ENCODE measurements at places on chromosomes 12 and 14. TPM values are rescaled to one million over a fixed set of nuclear protein-coding genes. Genes with fewer than 3 reads are reported as not detected.

Gene PAN2
- 82.8 TPM for total RNA-seq

Gene SLC6A12
- not detected for total RNA-seq

Gene TMEM30B
- 0.39 TPM for total RNA-seq

Gene KCNJ8
- not detected for total RNA-seq

Gene DNAJC22
- not detected for total RNA-seq

Gene CD163
- not detected for total RNA-seq

Gene TMEM132C
- total RNA-seq = not detected

Gene FAM181A
- not detected for total RNA-seq

Gene PELI2
- total RNA-seq = 9.9 TPM

Gene AKAP3
- 1.8 TPM for total RNA-seq

Gene MYL6
- 1,378 TPM for total RNA-seq

Gene GPRC5A
- total RNA-seq = 0.23 TPM

Gene MYO1H
- total RNA-seq = not detected

Gene CCDC177
- total RNA-seq = not detected

Gene NPFF
- not detected for total RNA-seq

Gene E2F7
- 19.3 TPM for total RNA-seq

Gene CYP46A1
- total RNA-seq = 0.36 TPM

Gene VSIG10
- 5.7 TPM for total RNA-seq

Gene OR6C2
- total RNA-seq = not detected

Gene SERPINA12
- not detected for total RNA-seq

Gene TAS2R20
- 0.86 TPM for total RNA-seq

Gene LYZ
- 0.40 TPM for total RNA-seq

Gene FCF1
- total RNA-seq = 57.8 TPM
